ENCODE measurements at places on chromosomes 4 and X.

- no peak for DNase-seq
Measured at GRCh38 chr4:187547316-187547715, 448.3 kb upstream of the ZFP42 start.

DNA sequence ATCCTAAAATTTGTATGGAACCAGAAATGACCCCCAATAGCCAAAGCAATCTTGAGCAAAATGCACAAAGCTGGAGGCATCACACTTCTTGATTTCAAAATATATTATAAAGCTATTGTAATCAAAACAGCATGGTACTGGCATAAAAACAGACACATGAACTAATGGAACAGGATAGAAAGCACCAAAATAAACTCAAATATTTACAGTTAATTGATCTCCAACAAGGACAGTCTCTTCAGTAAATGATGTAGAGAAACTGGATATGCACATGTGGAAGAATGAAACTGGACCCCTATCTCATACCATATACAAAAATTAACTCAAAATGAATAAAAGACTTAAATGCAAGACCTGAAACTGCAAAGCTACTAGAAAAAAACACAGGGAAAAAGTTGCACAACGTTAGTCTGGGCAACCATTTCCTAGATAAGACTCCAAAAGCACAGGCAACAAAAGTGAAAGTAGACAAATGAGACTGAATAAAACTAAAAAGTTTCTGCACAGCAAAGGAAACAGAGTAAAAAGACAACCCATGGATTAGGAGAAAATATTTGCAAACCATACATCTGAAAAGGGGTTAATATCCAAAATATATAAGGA, 64.9 kb downstream of the CD99L2 start:
- DNase-seq: no peak

GRCh38 chr4:121192480-121192879, 28.4 kb upstream of the TNIP3 start:
- peak; percentile 3 for DNase-seq

DNA sequence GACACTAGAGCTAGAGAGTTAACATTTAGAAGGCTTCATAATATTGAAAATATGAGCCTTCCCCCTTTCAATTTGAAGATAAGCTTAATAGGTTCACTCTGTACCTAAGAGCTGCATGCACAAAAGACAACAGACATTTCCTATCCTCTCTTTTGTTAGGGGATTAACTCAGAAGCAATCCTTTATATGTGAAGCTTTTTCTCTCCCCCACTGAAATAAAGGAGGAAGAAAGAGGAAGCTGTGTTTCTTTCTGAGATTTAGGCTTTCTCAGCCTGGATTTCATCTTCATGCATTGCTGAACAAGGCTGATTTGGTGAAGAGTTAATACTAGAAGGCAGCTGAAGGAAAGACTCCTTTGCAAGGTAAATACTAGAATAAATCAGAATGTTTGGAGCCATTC, 21.0 kb upstream of the CABS1 start:
- no peak for DNase-seq

GRCh38 chr4:109315818-109316217, 13.4 kb upstream of the COL25A1 start:
- no peak for DNase-seq

DNA sequence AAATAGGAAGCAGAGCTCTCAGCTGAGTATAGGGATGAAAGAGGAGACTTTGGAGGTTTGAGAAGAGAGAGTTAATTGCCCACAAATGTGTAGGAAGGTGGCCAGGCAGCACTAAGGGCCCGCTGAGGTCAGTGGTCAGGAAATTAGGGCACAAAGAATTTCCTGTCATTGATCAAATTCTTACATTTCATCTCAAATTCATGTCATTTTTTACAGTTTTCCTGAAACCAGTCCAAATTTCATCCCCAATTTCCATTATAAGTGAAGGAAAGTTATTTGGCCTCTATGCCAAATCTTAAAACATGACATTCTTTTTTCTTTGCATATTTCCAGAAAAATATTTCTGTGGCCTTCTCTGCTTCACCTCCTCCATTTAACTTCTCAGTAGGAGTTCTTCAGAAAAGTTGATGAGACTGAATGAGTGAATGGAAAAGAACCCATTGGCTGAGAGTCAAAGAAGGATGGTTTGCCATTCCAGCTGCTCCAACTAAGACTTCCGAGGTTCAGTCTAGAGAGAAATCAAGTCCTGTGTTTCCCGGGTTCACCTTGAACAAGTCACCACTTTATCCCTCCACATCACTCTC, 68.7 kb upstream of the SPRY1 start:
- no peak for DNase-seq

GRCh38 chr4:3074846-3075651, 568 bp downstream of the HTT start:
- DNase-seq: peak; percentile 34

DNA sequence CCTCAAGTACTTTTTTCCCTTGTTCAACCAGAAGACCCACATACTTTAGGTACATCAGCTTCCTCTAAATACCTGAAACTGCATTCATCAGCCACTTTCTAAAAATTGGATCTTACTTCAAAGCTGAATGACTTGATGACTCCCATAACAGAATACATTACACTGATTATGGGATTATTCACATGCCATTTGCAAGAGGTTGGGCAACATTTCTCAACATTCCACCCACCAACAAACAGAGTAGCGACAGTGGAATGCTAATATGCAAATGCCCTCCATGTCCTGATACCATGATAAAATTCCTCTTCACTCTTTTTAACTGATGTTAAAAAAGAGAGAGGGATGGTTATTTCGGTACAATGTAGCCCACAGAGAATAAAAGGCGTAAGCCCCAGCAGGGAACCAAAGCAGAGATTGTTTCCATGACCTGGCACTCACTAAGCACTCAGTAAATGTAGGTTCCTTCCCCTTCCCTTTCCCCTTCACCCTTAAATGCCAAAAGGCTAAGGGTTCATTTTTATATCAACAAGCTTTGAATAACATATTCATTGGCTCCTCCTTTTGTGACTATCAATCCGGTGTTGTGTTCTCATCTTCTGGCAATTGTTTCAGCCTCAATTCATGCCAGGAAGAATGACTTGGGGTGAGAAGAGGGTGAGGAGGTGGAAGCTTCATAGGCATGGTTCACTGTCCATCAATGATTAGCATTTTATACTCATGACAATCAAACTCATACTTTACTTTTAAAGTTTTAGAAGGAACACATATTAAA, 317.2 kb downstream of the DHX15 start:
- no peak for DNase-seq

- no peak for DNase-seq
Measured at GRCh38 chr4:153384160-153384559, 39.7 kb downstream of the MND1 start.

DNA sequence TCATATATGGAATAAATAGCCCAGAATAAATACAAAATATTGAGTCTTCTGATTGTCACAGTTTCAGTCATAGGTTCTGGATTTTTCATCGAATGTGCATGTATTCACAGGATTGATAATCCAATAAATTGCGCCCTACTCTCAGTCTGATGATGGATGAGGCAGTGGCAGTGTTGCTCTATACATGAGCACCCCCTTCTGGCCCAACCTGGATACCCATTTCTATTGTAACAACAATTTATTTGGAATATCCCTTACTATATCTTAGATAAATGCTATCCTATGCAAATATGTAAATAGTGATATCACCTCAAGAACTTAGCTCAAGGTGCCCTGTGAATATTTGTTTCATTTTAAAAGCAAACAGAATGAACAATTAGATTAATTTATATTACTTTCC, 733.7 kb upstream of the PABPC4L start:
- no peak for DNase-seq

DNA sequence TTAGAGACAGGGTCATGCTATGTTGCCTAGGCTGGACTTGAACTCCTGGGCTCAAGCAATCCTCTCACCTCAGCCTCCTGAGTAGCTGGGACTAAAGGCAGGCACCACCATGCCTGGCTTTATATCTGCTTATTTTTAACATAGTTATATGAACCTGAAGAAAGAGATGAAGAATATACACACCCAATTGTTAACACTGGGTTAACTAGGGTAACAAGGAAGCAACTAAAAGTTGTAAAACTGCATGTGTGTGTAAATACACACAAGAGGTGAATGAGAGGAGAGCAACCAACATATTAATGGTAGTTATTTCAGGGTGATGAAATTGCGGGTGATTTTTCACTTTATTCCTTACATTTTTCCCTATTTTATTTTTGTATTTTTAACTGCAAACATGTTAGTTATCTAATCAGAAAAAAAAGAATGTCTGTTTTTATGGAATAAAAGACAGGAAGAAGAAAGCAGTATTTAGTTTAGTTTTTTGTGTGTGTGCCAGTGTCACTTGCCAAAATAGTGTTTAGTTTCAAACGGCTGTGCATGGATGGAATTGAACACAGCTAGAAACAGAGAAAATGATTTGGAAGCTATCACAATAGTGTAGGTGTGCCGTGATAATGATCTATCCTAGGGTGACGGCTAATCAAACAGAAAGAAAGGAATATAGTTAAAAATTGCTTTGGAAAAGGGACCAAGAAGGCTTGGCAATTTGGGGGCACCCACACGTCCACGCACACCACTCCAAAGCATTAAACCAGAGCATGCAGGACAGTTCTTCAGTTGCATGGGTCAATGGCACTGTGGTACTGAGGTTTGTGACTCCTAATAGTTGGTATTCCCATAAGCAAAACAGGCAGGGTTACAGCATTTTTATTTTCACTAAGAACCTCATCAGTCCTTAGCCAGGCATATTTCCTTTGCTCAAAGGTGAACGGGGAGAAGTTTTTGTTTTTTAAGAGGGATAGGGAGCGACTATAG, 89.1 kb upstream of the KLHL13 start:
- DNase-seq: no peak

- DNase-seq: no peak
Measured at GRCh38 chrX:20267931-20268701, 1.4 kb upstream of the RPS6KA3 start.

GRCh38 chr4:109321232-109321631, 18.8 kb upstream of the COL25A1 start:
- no peak for DNase-seq

DNA sequence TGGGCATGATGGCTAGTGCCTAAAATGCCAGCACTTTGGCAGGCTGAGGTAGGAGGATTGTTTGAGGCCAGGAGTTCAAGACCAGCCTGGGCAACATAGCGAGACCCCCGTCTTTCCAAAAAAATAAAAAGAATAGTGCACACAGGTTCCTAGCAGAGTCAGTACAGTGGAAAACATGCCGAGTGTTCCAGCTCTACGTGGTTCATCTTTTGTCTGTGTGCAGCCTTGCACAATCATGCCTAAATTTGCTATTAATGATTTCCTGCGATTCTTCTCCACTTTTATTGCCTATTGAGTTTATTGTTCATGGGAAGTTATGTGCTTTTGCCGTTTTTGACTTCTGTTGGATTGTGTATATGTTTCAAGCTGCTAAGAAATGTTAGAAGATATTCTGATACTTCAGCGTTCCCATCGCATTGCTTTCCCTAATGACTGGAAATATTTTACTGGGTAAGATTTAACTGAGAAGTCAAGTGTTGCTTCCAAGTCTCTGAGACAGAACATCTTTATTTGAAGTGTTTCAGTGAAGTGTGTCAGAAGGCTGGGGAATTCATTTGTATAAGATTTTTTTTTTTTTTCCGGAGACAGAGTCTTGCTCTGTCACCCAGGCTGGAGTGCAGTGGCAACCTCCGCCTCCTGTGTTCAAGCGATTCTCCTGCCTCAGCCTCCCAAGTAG, 11.3 kb downstream of the DOCK11 start:
- DNase-seq: no peak

- no peak for DNase-seq
Measured at GRCh38 chr4:181582595-181582994, 660.6 kb upstream of the TENM3 start.

- no peak for DNase-seq
Measured at GRCh38 chr4:95426455-95426854, 122.3 kb downstream of the UNC5C start.

DNA sequence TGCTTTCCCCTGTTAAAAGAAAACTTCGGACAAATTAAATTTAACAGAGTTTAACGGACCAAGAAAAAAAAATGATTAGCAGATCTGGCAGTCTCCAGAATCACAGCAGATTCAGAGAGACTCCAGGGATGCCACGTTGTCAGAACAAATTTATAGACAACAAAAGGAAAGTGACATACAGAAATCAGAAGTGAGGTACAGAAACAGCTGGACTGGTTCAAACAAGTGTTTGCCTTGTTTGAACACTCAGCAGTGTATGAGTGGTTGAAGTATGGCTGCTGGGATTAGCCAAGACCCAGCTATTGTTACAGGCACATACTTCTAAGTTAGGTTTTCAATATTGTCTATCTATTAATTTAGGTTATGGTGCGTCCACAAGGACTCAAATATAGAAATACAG, 19.1 kb downstream of the PIR start:
- no peak for DNase-seq

DNA sequence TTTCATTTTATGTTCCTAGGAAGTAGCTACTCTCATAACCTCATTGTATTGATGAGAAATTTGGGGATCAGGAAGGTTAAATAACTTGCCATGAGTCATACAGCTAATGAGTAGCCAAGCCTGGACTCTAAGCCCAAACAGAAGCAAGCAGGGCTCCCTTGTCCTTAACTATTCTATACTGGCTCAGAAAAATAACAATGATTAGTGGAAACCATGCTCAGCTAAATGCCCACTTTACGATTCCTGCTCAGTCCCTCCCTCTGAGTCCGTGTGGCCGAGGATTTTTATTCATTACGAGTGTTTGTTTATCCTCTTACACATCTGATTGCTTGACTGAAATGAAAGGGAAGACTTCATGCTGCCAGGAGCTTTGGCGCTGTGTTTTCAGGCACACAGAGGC, 100.9 kb downstream of the SLC34A2 start:
- no peak for DNase-seq

DNA sequence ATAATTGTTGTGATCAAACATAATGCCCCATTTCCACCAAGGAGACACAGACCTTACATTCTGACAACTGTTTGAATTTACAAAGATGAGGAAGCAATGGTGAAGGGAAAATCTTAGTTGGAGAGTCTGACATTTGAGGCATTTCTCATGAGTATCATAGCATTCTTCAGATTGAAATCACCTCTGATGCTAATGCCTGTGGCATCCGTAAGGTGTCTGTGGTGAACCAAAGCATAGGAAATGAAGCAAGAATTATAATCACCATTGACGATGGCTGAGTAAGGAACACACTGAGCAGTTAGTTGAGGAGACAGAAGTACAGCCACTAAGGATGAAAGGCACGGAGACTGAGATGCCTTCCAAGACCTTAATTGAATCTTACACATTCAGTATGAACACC, 575.7 kb downstream of the TRIML1 start:
- no peak for DNase-seq

DNA sequence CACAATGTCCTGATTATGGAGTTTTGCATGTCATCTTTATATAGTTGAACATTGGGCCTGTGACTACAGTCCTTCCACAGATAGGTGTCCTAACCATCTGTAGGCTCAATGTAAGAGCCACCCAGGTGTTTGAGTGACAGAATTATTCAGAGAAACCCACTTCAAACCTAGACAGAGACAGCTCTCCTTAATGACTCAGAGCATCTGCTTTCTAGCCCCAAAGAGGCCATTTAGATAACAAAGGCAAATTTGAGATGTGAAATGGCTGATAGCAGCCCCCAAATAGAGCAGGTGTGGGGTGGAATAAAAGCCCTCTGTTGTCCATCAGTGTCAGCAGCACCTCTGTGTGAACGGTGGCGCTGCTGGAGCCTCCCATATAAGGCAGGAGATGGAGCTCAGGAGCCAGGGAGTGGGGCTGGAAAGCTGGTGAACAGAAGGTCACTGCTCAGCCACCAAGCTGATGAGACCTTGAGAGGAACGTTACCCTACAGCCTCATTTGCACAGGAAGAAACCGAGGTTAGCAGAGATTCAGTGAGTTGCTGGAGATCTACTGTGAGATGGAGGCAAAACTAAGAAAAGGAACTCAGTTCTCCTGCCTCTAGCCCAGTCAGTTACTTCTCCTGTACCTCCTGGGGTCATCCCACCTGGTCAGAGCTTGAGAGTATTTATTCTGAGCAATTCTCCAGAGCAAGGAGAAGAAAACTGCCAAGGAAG, 153.3 kb upstream of the LNX1 start:
- DNase-seq: no peak

All from hematopoietic multipotent progenitor cell treated with erythropoietin and hydrocortisone succinate and interleukin-3 and kit ligand, for 15 days (in vitro differentiated cells).